Right atrium auricular region (tissue), 2 donors: ENCODE measurements at places on chromosomes 2 and 18.

- no peak for DNase-seq
These were observed 637.2 kb upstream of the ZEB2 start for GRCh38 chr2:145157036-145157675.

- DNase-seq, result no peak
These were observed 22.8 kb upstream of the DLX1 start for GRCh38 chr2:172062402-172063004.

GRCh38 chr2:107336526-107336925 lies 450.6 kb upstream of the ST6GAL2 start:
- no peak for DNase-seq

GRCh38 chr18:54229421-54230059 lies 5.1 kb upstream of the MBD2 start:
- no peak for DNase-seq

DNA sequence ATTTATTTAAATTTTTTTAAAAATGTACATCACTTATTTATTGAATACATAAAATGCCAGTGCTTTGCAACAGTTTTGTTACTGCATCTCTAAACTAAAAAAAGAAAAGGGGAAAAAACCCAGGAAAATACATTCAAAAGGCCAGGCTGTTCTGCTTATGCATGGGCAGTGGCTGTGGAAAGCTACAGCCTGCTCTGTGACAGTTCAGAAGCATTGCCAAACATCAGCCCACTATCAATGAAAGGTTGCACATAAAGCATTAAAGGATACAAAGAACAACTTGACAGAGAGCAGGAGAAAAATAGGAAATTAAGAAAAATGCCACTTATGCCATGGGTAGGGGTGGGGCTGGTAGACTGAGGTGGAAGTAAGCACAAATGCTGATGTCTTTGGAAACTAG lies 128.2 kb downstream of the FIGN start:
- no peak for DNase-seq

DNA sequence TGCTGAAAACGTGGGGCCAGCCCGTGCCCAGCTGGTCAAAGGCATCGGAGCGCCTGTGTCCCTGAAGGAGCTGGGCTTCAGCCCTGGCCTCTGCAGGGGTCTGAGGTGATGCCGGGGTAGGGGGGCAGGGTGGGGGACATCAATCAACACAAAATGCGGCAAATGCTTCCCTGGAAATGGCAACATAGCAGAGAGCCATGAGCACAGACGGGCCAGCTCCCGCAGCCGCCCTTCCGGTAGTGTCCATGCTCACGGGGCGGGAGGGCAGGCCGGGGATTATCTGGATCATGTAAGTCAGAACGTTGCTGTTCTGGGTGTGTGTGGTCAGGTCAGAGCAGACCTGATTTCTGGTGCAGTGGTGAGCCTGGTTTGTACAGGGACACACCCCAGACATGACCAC lies 56.5 kb upstream of the TWIST2 start:
- DNase-seq, result no peak

DNA sequence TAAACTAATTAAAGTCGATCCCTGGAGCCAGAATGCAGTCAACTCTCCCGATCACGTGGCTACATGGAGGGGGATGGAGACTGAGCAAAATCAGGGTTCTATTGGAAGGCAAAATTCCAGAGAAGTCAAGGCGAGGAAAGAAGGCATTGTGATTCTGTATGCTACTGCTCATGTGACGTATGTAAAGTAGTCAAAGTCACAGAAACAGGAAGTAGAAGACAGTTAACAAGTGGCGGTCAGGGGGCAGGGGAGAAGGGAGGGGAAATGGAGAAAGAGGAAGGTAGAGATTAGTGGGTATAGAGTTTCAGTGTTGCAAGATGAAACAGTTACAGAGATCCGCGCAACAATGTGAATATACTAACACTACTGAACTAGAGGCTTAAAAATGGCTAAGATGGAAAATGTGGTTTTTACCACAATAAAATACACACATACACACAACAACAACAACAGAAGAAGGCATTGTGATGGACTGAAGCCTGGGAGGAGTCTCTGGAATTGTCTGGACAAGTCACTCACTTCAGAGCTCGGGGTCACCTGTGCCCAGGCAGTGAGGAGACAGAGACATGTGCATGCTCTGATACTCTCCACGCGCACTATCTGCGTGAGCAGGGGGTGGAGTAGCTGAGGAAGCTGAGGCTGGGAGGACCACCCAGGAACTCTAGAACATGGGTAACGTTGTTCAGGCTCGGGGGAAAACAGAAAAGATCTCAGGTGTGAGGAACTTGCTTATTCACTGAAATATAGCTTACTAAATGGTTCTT lies 89.9 kb upstream of the CDCA7 start:
- DNase-seq, result no peak

DNA sequence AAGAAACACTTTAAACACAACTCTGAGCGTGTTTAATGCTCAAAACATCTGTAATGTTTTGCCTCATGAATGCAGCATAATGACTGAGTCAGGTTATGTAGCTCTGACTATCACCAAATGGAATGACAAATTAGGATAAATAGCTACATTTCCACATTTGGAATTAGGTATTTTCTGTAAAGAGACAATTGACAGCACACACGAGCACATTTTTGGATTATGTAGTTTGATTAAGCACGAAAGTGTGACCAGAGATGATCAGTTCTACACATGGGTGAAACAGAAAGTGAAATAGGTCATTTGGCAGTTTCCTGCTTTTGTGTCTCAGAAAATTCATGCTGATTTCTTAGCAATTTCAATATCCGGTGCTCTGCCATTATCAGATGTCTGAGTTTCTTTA lies 29.0 kb downstream of the LPIN1 start:
- no peak for DNase-seq

GRCh38 chr2:102788885-102789260 lies 27.0 kb downstream of the TMEM182 start:
- DNase-seq, result no peak

DNA sequence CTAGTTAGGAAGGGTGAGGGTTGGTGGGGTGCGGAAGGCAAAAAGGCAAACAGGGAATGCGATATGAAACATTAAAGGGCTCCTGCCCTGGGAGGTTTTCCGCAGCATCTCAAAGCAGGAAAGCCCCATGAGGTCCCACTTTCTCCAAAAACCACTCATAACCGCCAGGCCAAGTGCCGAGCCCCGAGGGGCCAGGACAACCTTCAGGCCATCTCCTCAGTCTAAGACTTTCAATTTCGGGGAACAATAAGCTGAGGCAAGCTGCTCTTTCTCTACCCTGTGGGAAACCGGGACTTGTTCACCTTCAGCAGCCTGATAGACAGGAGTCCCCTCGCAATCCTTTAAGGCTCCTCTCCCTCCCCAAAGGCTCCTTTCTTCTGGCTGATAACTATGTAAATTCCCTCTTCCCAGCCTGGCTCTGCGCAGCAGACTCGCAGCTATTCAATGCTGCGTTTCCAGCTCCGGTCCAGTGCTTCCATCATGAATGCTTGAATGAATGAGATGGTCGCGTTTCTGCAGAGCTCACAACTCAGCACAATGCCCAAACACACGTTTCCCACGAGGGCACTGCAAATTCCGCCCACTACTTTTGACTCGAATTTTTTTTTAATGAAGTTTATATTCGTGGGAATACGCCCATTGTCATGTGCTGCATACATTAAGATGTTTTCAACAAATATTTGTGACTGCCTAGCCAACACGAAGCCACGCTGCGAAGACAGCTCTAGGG lies 1.4 kb downstream of the LAMA1 start:
- no peak for DNase-seq

- no peak for DNase-seq
These were observed 50.5 kb downstream of the KCTD1 start for GRCh38 chr18:26497866-26498265.

- peak; percentile 43 for DNase-seq
These were observed 39.5 kb upstream of the ATP6V1B1 start for GRCh38 chr2:70895998-70896764.

DNA sequence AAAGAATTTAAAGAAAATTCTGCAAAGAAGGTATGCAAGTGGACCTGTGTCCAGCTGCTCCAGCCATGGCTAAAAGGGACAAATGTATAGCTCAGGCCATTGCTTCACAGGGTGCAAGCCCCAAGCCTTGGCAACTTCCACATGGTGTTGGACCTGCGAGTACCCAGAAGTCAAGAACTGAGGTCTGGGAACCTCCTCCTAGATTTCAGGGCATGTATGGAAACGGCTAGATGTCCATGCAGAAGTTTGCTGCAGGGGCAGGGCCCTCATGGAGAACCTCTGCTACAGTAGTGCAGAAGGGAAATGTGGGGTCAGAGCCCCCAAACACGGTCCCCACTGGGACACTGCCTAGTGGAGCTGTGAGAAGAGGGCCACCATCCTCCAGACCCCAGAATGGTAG lies 284.0 kb upstream of the RAB6C start:
- DNase-seq, result no peak

DNA sequence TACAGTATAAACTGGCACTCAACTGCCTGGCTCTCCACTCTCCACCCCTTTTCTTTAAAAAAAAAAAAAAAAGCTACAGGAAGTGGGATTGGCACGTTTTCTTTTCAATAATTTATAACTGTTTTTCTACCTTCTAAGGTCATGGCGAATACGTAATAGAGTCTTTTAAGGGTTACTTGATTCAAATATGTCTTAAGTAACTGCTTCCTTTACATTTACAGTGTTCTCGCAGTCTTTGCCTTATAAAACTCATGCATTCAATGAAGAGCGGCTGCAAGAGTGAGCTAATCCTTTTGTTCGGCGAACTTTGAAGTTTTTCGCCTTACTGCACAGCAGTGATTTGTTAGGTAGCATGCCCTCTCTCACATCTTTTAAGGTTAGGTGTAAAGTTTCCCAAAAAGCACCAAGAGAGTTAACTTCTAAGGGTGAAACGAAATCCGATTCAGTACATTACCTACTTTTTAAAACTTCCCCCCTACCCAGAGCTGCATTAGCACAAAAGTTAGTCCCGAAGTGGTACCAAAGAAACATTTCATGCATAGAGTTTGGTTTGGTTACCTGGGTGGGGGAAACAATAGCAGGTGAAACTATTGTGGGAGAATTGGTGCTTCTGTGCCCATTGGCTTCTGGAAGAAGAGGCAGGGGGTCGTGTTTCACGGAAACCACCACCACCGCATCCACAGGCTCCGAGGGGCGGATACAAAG lies 2.0 kb downstream of the KCTD1 start:
- no peak for DNase-seq

DNA sequence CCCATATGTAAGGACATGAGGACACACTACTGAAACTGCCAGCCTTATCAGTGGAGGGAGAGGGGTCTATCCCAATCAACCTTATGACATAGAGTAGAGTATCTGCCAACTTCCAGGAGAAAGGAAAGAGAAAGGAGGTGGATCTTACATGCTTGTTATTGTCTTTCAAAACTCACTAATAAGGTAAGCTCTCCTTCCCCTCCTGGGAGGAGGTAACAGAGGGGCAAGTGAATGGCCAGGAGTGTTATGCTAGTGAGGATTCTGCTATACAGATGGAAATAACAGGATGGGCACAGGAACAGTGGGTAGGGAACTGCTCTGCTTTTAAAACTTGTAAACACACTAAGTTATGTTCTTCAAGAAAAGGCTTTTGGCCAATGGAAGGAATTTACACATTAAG lies 1020.1 kb downstream of the TDRD15 start:
- no peak for DNase-seq

DNA sequence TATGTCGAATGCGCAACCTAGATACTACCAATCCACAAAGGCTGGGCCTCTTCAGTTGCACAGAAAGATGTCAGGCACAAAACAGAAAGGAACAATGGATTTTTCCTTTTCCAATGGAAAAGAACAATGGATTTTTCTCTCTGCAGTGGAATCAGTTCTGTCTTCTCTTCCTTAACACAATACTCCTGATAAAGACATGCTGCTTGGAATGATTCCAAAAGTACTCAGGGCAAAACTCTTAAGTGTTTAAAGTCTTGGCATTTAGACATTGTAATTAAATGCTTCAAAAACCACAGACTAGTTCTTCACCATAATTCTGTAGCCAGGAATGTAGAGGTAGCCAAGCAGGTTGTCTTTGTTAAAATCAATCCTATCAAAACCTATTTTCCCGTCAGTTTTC lies 46.7 kb upstream of the FLACC1 start:
- DNase-seq, result no peak

DNA sequence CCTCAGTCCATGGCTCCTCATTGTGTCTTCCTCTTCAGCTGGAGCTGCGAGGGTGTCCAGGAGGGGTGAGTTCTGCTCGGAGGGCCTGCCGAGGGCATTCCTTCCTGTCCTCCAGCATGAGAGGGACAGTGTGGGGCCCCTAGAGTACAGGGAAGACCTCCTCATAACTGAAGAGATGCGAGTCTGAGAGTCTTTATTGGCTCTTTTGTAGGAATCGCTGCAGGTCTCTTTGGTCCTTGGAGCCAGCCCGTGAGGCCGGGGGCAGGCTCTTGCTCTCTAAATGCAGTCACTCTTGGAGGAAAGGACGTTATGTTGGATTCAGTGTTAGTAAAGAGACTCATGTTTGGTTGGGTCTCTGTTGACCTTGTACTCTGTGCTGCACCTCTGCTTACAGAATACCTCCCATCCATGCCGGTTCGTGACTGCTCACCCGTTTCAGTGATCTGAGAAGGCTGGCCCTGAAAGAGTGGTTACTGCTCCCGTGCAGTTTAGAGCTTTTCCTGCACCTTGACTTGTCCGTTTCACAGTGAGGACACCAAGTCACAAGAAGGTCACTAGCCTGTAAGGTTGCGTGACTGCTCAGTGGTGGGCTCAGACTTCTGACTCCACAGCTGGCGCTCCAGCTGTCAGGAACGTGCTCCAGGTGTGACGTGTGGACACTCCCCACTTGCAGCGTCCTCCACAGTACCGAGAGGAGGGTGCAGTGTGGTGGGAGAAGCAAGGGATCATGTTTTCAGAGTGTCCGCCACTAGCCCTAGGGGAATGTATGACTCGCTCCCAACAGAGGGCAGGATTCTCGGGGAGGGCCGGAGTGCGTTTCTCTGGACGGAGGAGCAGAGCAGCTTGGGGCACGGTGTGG lies 7.8 kb downstream of the ATG4B start:
- DNase-seq, result no peak

DNA sequence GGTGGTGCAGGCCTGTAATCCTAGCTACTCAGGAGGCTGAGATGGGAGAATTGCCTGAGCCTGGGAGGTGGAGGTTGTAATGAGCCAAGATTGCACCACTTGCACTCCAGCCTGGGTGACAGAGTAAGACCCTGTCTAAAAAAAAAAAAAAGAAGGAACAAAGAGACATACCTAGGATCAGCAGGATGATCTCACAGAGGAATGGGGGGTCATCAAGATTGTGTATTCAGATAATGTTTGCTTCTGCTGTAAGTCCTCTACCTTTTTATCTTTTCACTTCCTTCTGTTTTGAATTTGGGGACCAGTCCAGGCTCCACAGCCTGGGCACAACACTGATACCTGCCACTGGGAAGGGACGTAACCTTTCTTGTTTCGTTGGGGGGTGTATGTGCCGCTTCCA lies 53.2 kb downstream of the MAP4K4 start:
- no peak for DNase-seq

- no peak for DNase-seq
These were observed 10.7 kb upstream of the HNRNPA3 start for GRCh38 chr2:177201919-177202346.

DNA sequence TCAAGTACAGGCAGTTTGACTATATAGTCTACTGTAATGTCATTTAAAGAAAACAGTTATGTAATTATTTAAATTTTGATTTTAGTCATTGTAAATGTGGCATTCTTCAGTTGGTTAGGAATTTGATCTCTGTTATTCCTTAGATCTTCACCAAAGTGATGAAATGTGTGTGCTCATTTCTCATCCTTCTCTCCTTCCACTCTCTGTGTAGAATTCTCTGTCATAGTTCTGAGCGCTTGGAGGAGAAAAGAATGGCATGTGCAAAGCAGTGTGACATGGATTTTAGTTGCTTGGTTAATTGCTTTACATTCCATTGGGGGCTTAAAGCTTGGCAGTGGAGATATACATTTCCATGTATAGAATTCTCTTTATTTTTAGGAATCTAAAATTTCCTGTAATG lies 14.8 kb downstream of the PIK3C3 start:
- no peak for DNase-seq

- peak; percentile 80 for DNase-seq
These were observed 879 bp upstream of the EPAS1 start for GRCh38 chr2:46296216-46296839.
